ENCODE measurements at places on chromosomes 5 and 9.
A peak's percentile ranks its signal among the peaks of the same experiment; 100 is the strongest.

- no peak for DNase-seq
Observed at GRCh38 chr5:149646564-149646963, 65.3 kb downstream of the ARHGEF37 start.

GRCh38 chr5:112669328-112669963, 68.2 kb upstream of the APC start:
- DNase-seq, result no peak

DNA sequence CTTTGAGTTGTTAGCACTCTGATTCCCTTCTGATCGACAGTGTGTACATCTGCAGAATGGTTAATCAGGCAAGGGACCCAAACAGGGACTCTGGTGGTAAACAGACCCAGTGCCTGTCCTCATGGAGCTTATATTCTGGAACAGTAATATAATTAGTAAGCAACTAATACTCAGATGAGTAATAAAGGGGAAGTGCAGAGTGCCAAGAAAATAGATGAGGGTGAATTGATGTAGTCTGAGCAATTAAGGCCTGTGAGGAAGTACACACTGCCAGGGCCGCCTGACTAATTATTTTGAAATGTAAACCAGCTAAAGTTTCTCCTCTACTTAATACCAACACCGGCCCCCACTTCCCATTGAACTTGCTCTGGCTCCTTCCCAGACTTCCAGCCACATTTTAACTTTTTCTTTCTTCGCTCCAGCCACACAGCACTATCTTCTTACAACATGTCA, 4.2 kb downstream of the DHX29 start:
- no peak for DNase-seq

DNA sequence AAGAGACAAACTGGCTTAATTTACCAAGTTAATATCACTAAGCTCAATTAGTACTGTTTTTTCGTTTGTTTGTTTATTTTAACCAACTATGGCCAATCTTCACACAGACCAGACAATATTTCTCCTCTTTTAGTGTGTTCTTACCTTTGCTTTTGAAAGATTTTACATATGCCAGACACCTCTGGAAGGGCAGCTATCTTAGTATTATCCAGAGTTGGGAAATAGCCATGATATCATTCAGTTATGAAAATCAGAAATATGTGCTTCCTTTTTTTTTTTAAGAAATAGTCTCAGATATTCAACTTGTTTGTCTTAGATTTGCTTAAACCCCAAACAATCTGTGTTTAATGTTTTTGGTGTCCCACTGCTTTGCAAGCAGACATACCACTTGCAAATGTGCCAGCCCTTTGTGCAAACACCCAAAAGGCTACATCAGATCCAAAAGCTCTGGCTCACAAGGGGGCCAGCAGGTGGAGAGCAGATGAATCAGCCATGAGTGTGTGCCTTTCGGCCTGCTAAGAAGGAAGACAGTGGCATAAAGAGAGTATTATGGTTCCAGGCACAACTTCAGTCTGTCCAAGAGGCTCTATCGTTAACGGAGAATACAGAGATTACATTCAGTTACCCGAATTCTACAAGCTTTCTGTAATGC, 147.6 kb downstream of the EFNA5 start:
- DNase-seq, result no peak

DNA sequence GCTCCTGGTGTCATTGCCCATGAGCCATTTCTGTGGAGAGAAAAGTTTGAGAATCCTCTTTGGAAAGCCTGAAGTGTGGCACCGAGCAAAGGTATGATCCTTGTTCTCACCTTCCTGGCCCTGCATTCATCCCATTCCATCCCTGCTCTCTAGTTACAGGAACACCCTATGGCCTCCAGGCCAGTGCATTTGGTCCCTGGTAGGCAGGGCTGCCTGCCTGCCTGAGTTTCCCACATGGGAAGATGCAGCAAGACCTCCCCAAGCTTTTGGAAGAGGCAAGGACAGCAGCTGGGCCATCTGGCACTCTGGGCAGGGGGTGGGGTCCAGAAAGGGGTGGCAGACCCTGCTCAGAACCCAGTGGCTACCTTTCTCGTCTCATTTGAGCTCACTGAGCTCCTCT, 24.5 kb downstream of the IGIP start:
- DNase-seq, result no peak

DNA sequence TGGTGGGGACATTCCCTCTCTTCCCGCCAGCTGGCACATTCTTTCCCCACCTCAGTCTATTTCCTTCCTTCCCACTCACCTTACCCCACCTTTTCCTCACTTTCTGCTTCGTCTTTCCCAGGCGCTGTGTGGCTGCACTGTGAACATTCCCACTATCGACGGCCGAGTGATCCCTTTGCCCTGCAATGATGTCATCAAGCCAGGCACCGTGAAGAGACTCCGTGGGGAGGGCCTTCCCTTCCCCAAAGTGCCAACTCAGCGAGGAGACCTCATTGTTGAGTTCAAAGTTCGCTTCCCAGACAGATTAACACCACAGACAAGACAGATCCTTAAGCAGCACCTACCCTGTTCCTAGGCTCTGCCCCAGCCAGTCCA, 7.3 kb downstream of the DNAJB5 start:
- no peak for DNase-seq

DNA sequence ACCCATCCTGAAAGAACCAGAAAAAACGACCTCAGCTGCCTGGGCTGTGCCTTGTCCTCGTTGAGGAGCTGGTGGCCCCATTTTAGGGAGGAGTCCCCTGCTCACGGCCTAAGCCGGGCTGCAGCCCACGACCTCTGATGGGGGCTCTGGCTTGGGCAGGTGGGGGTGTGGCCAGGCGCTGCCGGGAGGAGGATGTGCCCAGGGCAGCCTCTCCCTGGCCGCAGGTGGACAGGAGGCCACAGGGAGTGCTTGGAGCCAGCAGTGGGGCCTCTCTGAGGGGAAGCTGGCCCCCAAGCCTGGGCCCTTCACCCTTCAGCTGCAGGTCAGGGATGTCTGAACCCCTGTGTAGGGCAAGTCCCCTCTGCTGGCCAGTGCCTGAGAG, 2.5 kb downstream of the DIPK1B start:
- DNase-seq, result no peak

DNA sequence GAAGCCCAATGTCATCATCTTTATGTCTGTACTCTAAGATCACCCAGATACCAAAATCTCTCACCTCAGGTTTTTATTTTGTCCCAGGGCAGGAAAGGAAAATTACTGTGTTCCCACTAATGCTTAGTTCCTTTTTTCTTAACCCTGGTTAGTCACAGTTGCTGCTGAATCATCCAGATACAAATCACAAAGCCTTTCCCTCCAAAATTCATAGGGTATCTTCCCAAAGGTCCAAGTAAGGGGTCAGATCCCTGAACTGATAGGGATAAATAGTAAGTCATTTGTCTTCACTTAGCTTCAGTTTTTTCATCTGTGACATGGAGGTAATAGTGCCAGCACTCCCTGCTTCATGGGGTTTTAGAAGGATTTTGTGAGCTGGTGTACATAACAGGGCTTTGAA, 2.2 kb downstream of the PLCXD3 start:
- DNase-seq, result no peak

DNA sequence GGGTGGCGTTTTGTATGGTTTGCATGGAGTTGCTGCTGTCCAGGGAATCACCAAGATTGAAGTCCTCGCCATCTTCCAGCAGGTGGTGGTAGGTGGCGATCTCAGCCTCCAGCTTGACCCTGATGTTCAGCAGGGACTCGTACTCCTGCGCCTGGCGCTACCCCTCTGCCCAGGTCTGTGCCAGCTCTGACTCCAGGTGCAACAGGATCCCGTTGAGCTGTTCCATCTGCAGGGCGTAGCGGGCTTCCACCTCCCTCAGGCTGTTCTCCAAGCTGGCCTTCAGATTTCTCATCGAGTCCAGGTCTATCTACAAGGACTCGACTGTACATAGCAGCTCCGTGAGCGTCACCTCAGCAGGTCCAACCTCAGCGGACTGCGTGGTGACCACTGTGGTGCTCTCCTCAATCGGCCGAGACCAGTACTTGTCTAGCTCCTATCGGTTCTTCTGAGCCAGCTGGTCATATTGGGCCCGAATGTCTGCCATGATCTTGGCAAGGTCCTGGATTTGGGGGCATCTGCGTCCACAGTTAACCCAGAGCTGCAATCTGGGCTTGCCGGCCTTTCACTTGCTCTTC, 1584.8 kb upstream of the ACO1 start:
- DNase-seq, result no peak

DNA sequence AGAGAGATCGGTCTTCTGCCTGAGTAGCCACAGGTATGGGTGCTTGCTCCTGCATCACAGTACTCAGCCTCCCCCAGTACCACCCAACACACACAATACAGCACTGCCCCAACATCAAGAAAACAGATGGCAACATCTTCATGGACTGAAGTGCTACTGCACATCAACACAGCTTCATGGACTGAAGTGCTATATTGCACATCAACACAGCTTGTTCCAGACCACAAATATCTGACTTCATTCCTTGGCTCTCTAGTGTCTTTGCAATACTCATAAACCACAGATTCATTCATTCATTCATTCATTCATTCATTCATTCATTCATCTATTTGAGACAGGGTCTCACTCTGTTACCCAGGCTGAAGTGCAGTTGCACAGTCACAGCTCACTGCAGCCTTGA, 31.1 kb upstream of the PCA3 start:
- no peak for DNase-seq

- peak; percentile 49 for DNase-seq
Observed at GRCh38 chr9:137052998-137053943, 590 bp downstream of the ENTPD2 start.

- DNase-seq, result no peak
Observed at GRCh38 chr9:18798508-18799290, 234.3 kb downstream of the SAXO1 start.

- DNase-seq, result peak; percentile 39
Observed at GRCh38 chr5:157761690-157762621, 18.4 kb downstream of the LSM11 start.

GRCh38 chr9:133873461-133873891, 118.6 kb downstream of the VAV2 start:
- DNase-seq, result no peak

- DNase-seq, result no peak
Observed at GRCh38 chr9:73743826-73744225, 592.2 kb downstream of the ANXA1 start.

GRCh38 chr5:91190314-91190690, 192.8 kb downstream of the ARRDC3 start:
- no peak for DNase-seq

GRCh38 chr5:58241389-58241788, 218.5 kb downstream of the PLK2 start:
- DNase-seq, result no peak

GRCh38 chr9:82532504-82533180, 530.3 kb downstream of the RASEF start:
- no peak for DNase-seq

GRCh38 chr9:123488722-123489321, 132.8 kb downstream of the CRB2 start:
- DNase-seq, result no peak

DNA sequence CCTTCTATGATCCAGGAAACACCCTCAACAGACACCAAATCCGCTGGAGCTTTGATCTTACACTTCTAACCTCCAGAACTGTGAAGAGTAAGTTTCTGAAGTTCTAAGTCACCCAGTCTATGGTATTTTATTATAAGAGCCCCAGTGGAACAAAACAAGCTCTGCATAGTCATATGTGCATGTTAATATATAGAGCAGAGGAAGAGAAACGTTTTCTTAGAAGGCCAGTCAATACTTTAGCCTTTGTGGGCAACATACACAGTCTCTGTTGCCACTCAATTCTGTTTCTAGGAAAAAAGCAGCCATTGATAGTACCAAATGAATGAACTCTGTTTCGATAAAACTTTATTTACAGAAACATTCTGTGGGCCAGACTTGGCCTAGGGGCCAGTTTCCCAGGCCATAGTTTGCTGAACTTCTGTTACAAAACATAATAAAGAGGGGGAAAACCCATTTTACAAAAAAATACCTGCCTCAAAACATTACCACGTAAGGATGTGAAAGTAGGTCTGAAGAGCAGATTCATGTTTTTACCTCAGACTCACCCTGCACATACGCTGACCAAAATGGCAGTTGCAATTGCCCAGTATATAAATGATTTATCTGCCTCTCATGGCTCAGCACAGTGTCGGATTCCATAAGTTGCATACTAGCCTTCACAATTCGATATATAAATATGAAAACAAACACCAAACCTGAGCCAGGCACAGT, 350.5 kb downstream of the SLIT3 start:
- DNase-seq, result no peak

- DNase-seq, result no peak
Observed at GRCh38 chr9:135273008-135273407, 185.5 kb downstream of the OLFM1 start.

DNA sequence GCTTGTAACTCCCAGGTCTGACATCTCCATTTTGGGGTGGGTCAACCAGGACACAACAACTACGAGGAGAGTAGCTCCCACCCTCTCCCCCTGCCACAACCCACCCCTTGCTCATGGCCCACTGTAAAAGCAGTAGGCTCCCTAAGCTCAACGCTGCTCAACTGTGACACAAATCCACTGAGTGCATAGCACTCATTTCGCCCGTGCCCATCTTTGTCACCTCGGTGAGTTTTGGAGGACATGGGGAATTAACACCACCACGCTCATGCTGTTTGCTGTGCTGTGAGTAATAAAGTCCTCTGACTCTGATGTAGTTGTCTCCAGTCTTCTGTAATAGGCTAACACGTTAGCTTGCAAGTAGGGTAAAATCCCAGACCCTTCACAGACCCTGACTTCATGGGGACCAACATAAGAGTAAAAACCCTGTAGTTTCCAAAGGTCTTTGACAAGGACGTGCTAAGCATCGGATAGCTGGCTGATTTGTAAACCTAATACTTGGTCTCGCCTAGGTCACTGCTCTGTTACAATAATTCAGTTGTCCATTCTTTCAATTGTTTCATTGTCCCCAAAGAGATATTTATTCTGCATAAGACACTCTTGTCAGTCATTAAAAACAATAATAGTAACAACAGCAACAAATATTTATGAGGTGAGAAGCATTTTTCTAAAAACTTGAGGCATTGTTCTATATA, 7.7 kb downstream of the PLGRKT start:
- no peak for DNase-seq

GRCh38 chr5:55634209-55634805, 77.8 kb downstream of the SLC38A9 start:
- DNase-seq, result no peak

GRCh38 chr9:36603006-36603405, 30.3 kb downstream of the MELK start:
- DNase-seq, result no peak

GRCh38 chr5:35182910-35183535, 47.3 kb downstream of the PRLR start:
- DNase-seq, result peak; percentile 74

DNA sequence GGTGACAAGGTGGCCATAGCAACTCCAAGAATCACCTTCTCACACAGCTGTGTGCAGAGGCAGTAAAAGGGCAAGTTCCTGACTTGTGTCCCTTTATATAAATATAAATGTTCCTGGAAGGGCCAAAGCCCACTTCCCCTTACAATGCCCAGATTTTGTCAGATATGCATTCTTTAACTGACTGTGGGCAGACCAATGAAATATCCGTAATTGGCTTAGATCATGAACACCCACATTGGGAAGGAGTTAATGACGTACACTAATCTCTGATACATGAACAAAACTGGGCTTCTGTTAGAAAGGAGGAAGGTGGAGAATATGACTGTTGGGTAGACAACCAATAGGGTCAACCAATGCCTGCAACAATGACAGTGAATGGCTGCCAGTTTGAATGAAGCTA, 397.2 kb upstream of the CLINT1 start:
- DNase-seq, result no peak

- DNase-seq, result no peak
Observed at GRCh38 chr5:115184770-115185169, 15.1 kb upstream of the TRIM36 start.

GRCh38 chr9:127489471-127490115, 38.3 kb downstream of the LRSAM1 start:
- DNase-seq, result peak; percentile 91

All from H9 (cell line).